GM12891 (cell line): ENCODE measurements at places on chromosomes 7 and 10.
A peak's percentile ranks its signal among the peaks of the same experiment; 100 is the strongest.

DNA sequence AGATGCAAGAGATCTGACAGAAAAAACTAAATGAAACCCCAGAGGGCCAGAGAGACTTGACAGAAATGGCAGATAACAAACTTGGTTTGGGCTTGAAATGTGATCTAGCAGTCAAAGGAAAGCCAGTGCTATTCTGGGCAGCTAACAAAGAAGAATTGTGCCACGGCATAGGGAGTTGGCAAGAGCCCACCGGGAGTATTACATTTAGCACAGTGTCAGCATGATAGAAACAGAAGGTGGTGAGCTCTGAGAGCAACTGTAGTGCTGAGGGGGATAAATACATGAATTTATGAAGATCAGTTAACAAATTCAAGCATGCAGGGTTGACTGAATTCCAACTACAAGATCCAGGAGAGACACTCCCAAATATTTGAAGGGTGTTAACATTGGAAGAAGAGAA lies 91.1 kb downstream of the AHCYL2 start:
- no peak for DNase-seq

- no peak for DNase-seq
These were observed 124.5 kb downstream of the TRRAP start for GRCh38 chr7:99002827-99003212.

DNA sequence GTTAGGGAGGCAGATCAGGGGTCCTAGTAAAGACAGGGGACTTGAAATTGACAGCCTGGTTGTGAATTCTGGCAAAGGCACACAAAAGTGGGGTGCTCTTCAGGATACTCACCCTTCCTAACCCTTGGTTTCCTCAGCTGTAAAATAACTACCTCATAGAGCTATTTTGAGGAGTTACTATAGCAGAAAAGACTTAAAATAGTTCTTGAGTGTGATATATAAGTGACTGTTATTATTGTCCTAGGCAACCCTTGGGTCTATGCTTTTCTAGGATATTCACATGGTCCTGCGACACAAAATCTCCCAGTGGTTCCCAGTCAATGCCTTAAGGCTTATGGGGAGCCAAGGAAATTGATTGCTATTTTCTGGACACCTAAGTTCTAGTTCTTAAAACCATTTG lies 98.1 kb upstream of the NAMPT start:
- no peak for DNase-seq

GRCh38 chr7:43649755-43650274 lies 66.9 kb downstream of the STK17A start:
- peak; percentile 44 for DNase-seq

DNA sequence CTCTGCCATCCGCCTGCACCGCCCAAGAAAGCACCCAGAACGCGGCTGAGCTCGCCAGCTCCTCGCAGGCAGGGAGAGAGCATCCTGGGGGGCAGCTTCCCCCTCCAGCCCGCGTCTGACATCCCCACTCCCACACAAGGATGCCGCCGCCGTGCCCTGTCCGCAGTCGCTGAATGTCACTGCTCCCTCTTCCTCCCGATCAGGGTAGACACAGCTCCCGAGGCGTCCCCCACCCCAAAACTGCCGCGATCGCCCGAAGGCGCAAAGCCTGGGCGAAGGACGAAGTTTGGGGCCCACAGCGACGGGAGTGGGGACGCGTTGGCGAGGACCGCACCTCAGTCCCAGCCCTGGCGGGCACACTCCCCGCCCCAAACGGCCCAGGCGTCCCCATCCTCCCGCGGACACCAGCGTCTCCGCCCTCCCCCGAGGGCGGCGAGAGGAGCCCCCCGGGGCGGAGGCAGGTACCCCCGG lies 1.5 kb upstream of the KAT6B start:
- peak; percentile 51 for DNase-seq

GRCh38 chr7:75638594-75639070 lies 100.1 kb downstream of the HIP1 start:
- DNase-seq: no peak

DNA sequence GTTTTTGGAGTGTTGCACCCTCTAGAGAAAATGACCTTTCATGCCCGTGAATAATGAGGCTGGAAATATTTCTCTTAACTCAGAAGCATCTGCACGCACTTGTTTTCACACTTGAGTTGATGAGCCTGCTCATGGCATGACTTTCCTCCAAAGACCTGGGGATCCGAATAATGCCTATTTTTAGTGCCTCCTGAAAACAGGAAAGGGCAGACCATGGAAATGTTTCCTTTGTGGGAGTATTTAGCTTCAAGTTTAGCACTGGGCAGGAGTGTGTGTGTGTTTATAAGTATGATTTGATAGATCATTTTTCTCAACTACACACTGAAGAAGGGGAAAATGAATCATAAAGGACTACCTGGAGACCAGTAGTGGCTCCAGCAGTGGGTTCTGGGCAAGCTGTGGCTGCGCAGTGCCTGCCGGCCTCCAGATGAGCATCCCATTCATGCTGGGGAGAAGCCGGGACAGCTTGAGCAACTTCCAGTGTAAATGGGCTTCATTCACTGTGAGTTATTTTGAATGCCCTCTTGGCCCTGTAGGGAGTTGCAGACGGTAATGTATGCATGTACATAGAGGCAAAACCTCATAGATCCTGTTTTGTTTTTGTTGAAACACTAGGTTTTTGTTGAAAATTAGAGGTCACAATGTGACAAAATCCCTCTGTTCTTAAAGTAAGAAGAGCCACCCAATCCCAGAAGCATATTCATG lies 117.8 kb upstream of the INSYN2A start:
- DNase-seq: no peak

DNA sequence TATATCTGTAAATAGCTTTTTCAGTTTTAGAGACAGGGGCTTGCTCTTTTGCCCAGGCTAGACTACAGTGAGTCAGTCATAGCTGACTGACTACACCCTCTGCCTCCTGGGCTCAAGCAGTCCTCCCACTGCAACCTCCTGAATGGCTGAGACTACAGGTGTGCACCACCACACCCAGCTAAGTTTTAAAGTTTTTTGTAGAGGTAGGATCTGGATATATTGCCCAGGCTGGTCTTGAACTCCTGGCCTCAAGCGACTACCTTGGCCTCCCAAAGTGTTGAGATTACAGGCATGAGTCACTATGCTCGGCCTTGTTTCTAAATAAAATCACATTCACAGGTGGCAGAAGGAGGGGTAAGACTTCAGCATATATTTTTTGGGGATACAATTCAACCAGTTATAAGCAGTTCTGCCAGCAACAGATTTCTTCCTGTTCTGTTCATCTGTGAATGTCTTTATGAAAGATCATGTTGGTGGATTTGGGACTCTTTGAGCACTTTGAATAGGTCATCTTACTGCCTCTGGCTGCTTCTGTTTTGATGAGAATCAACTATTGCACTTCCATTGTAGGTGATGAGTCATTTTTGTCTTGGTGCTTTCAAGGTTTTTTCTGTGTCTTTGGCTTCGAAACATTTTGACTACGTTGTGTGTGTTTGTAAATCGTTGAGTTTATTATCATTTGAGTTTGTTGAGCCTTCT lies 15.7 kb downstream of the RBM33 start:
- no peak for DNase-seq

DNA sequence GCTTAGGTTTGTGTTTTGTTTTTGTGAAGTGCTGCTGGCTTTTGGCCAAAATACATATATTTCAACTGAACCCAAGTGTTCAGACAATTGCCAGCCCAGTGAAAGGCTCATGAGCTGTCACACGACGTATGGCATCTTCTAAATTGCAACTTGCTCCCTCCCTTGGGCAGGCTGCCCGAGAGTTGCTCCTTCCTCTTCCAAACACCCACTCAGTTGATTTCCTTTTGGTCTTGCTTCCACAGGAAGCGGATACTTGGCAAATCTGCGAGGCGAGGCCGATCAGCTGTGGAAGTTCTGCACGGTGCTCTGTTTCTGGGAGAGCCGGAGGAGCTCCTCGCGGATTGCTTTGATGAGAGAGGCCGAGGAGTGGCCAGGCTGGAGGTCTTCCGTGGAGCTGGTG lies 39.6 kb upstream of the ATP6V0A4 start:
- DNase-seq: no peak

GRCh38 chr10:13956826-13957225 lies 370.1 kb downstream of the PRPF18 start:
- no peak for DNase-seq

DNA sequence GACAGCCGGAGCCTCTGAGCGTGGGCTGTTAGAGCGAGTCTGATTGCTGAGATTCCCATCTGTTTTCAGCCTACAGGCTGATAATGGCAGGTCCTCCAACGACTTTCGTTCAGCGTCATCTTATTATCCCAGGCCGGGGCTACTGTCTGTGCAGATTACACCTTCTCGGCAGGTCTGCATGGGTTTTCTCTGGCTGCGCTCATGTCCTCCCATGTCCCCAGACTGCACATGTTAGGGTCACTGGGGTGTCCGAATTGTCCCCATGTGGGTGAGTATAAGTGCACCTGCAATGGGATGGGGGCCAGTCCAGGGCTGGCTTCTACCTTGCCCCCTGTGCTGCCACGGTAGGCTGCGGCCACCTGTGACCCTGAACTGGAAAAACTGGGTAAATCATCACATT lies 257.8 kb downstream of the COBL start:
- DNase-seq: no peak

GRCh38 chr10:12720217-12720981 lies 281.1 kb downstream of the CCDC3 start:
- DNase-seq: no peak

DNA sequence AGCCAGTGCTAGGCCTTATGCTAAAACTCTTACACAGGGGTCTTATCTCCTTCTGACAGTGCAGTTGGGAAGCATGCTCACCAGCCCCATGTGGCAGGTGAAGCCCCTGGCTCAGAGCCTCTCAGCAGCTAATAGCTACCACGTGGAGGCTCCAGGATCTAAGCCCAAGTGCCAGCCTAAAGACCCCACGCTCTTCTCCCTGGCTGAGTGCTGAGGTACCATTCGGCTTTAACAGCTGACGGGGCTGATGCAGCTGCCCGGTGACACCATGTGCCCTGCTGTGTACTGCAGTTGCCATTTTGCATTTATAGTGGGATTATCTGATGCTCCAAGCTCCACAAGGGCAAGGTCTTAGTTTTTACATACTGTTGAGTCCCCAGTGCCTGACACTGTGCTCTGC lies 515.7 kb upstream of the GALNT17 start:
- DNase-seq: no peak

- DNase-seq: no peak
These were observed 13.5 kb downstream of the KCNH2 start for GRCh38 chr7:150964593-150965111.
